ENCODE measurements at places on chromosomes 1 and 21.

DNA sequence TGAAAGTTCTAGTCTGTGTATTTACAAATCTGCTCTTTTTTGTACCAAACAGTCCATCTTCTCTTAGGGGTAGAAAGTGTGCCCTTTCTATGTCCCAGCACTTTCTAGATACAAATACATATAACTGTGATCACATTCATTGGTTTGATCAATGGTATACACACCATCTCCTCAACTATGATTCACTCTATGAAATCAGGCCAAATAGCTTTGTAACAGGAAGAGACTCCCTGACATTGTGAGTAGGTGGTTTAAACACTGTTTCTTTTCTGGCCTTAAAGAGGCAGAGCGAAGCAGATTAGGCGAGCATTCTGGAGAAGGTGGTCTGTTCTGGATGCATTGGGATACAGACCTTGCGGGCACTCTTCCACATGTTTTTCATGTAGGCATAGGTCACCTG, 39.3 kb upstream of the EXOSC10 start:
- DNase-seq: no peak

DNA sequence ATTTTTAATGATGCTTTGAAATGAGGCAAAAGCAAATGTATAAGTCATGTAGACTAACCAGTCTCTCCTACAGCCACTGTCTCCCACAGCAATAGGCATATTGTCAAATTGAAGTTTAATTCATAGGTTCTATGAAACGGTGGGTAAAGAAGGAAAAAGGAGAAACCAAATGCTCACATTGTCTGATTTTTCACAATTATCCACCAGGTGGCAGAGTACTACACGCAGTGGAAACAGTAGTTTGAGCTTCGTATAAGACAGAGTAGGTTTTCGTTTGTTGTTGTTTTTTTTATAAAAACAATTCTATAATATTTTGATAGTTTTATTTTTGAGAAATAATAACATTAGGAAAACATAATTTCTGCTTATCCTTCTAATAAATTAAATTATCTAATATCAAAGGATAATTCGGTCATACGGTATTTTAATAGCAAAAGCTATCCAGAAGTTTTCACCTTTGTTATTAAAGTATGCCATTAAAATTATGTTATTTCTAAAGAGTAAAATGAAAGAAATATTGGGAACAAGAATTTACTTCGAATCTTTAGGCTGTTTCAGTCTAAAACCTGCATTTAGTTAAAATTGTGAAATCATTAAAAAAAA, 39.1 kb downstream of the TYW3 start:
- no peak for DNase-seq

- peak; percentile 58 for DNase-seq
These were observed 3.9 kb upstream of the CLSTN1 start for GRCh38 chr1:9827558-9828185.

GRCh38 chr1:150876119-150876454, 312 bp downstream of the ARNT start:
- DNase-seq: peak; percentile 37

DNA sequence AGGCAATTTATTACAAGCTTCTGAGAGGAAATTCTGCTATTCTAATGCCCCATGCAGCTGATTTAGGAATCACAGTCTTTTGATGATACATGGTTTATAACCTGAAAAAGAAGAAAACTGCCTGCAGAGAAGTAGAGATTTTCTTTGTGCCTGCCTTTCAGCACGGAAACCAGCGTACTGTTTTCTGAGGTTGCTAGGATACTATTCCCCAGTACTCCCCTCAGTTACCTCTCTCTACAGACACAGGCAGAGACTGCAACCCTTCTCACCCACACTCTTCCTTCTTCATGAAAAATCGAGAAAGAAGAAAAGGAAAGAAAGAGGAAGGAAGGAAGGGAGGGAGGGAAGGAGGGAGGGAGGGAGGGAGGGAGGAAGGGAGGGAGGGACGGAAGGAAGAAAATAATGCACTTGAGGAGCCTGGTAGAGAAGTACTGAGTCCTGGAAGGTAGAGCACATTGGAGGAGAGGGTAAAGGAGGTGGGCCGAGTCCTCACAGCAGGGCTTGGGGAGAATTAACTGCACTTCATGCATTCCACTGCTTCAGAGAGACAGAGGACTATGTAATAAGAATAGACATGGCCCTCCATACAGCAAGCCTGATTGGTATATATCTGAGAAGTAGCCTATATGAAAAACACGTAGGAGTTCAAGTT, 21.9 kb downstream of the RGS2 start:
- DNase-seq: no peak

- no peak for DNase-seq
These were observed 191.3 kb downstream of the CACNA1E start for GRCh38 chr1:181674617-181675016.

DNA sequence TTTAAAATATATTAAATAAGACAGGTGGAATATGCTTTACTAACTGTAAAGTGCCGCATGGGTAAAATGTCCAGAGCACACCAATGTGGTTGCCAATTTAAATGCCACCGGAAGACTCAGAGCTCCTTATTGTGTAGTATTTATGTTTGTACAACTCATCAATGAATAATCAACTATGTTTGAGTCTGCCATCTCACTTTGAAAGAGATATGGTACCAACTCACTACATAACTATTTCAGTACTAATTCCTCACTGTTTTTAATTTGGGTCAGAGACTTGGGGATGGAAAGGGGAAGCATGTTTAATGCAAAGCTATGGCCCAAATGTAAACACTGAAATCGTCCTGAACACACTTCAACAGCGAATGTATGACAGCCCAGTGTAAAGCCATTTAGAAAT, 144.8 kb downstream of the NR5A2 start:
- DNase-seq: no peak

GRCh38 chr21:19507682-19508260, 1104.2 kb upstream of the TMPRSS15 start:
- no peak for DNase-seq

- no peak for DNase-seq
These were observed 2.2 kb downstream of the GPR153 start for GRCh38 chr1:6258675-6259074.

DNA sequence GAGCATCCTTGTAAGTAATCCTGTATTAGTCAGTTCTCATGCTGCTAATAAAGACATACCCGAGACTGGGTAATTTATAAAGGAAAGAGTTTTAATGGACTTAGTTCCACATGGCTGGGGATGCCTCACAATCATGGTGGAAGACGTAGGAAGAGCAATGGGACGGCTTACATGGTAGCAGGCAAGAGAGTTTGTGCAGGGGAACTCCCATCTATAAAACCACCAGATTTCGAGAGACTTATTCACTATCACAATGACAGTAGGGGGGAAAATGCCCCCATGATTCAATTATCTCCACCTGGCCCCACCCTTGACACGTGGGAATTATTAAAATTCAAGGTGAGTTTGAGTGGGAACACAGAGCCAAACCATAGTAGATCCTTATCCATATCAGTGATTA, 124.7 kb downstream of the HIVEP3 start:
- DNase-seq: no peak

- DNase-seq: no peak
These were observed 103.5 kb downstream of the NPHP4 start for GRCh38 chr1:5888606-5889211.

- no peak for DNase-seq
These were observed 3.0 kb upstream of the HCRTR1 start for GRCh38 chr1:31614414-31615005.

DNA sequence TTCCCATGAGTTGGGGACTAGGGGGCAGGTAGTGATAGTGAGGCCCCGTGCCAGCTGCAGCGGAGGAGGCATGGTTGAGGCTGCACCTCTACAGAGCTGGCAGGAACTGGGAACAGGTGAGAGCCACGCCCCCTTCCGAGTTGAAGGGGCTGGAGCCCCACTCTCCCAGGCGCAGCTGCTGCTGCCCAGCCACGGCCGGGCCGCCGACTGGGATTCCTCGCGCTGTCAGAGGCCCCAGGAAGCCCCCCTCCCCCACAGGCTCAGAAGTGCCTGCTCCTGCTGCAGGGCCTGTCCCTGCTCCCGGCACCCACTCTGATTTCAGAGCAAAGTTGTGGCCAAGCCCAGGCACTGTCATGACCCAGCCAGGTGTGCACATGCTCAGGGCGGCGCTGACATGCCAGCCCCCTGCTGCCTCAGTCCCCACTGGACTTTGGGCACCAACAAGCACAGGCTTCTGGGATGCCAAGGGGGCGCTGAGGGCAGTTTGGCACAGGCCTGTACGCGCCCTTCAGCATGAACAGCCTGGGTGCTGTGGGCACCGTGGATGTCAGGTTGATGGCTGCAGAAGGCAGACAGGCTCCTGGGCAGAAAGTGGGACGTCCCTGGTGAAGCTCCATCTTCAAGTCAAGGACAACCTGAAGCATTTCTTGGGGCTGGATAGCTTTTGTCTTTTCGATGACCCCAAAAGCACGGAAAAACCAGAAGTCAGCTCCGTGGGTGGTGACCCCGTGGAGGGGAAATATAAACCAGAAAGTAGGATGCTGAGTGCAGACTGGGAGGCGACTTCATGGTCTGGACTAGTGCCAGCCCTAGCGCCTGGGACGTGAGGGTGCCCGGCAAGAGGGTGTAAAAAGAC, 121.5 kb downstream of the SIM2 start:
- DNase-seq: no peak

DNA sequence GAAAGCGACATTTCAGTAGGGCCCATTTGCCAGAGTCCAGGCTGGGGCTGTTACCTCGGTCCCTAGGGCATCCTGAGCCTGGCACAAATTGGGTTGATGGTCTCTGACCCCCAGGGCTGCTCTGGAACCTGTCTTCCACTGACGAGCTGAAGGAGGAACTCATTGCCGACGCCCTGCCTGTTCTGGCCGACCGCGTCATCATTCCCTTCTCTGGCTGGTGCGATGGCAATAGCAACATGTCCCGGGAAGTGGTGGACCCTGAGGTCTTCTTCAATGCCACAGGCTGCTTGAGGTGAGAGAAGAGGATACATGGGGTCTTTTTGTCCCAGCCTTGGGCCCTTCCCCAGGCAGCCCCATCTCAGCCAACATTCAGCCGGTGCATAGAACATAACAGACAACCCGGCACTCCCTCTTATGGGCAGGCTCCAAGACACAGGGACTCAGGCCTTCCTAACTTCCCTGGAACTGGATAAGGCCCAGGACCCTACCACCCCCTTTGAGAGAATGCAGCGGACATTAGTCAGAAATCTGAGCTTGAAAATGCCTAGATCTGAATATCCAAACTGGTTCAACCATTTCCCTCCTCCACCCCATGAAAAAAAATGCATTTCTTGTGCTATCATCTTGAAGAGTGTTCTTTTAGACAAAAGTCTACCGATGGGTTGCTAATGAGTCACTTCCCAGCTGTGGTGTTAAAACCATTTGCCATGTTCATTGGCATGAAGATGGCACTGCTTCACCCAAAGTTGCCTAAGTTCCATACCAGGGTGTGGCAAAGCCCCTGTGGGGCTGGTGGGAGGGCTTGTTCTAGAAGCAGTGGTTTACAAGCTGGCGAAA, 35.4 kb downstream of the PKP1 start:
- no peak for DNase-seq

DNA sequence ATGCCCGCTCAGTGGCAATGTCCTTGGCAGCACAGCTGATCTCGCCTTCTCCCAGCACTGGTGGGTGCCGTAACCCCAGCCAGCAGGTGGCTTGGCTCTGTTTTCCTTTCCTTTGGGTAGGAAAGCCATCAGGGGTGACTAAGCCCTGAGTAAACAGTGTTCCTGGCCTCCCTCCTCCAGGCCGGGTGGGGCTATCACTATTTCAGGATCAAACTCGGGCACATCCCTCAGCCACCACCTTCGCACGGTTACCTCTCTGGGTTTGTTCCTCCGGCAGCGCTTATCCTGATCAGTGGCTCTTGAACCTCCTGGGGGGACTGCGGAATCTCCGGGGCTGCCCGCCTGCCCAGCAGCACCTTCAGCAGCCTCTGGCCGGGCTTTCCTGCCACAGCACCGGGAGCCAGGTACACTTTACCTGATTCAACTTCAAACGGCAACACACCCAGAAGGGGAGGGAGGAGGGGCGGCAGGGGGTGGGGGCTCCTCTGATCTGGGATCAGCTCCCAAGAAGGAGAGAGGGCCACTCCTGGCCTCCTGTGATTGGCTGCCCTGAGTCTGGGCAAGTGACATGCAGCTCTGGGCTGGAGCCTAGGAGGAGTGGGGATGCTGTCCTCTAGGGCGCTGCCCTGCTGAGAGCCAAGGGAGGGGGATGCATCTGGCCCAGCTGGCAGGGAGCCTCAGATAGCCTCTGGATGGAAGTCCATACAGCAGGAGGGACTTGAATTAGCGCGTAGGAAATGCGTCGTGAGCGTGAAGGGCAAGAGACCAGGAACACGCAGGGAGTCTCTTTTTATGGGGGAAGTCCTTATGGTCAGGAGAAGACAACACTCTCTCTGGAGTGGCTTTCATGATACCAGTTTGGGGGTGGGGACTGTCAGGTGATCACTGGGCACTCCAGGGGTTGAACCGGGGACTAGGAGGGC, at the start of gene ASCL5:
ASCL5 (minus strand) TSS at position 353 of the 923 bp plus-strand sequence. CDS start 11,812 bp downstream, outside the sequence.
- peak; percentile 74 for DNase-seq

DNA sequence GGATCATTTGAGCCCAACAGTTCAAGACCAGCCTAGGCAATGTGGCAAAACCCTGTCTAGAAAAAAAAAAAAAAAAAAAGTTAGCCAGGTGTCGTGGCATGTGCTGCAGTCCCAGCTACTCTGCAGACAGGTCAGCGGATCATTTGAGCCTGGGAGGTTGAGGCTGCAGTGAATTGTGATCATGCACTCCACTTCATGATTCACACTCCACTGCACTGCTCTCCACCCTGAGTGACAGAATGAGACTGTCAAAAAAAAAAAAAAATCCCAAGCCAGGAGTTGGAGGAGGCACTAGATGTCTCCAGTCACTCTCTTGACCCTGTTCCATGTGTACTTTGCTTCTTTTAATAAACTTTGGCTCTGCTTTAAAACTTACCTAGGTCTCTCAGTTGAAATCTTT, 51.0 kb upstream of the OLFM3 start:
- DNase-seq: no peak

- DNase-seq: no peak
These were observed 106.6 kb upstream of the RAB4A start for GRCh38 chr1:229164348-229164747.

DNA sequence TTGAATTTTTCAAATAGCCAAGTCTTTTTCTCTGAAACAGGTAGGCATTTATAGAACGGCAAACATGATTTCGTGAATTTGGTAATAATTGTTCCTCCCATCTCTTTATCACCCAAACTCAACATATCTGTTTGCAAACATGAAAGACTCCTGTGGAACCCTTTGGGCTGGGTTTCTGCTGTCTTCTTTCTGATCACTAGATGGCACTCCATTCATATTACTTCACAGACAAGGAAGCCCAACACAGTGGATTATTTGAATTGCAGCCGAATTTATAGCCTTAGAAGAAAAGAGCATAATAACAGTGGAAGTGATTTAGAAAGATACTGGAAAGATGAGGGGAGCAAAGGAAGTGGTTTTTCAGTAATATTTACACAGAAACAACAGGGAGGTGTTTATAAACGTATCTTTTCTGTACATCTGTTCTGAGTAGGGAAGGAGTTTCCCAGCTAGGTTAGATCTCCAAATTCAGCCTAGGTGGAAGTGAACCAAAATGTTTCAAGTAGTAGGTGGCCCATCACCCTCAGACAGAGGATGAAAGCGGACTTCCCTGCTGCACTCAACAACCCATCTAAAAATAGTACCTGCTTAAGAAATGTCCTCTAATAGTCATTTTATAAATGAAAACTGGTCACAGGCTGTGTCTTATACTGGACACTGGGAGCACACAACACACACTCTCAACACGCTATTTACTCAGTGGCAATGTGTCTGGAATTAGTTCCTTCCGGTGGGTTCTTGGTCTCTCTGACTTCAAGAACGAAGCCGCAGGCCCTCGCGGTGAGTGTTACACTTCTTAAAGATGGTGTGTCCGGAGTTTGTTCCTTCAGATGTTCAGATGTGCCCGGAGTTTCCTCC, 67.6 kb downstream of the MAP3K21 start:
- peak; percentile 30 for DNase-seq

GRCh38 chr1:103208844-103209243, 100.5 kb upstream of the COL11A1 start:
- DNase-seq: no peak

Data from PC-9 (cell line).